Stimulated activated CD4-positive, alpha-beta T cell treated with anti-CD3 and anti-CD28 coated beads, Interleukin-1b, Interleukin-23, amount 100 ng/mL, for 4 hours (primary cell): ENCODE measurements at places on chromosomes 12 and 14.

- DNase-seq: no peak
Measured at GRCh38 chr12:26422839-26423398, 227.5 kb downstream of the SSPN start.

- no peak for DNase-seq
Measured at GRCh38 chr14:55458800-55459515, 18.5 kb upstream of the TBPL2 start.

GRCh38 chr12:1920971-1921370 lies 2.5 kb upstream of the CACNA2D4 start:
- DNase-seq: no peak

DNA sequence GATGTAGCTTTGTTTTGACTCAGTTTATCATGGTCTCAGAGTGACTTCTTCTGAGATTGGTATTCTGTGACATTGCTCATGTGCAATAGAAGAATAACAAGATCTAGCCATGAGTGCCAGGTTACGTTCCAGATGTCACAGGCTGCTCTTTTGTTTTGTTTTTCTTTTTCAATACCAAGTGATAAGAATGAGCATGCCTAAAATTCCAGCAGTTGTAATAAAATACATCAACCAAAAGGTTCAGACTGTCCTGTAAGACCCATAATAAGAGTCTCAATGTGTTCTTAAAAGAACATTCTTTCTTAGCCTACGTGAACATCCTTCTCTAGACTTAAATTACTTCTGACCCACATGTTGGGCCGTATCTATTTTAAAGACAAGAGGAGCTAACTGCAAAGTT lies 669.2 kb downstream of the DIO2 start:
- DNase-seq: no peak

DNA sequence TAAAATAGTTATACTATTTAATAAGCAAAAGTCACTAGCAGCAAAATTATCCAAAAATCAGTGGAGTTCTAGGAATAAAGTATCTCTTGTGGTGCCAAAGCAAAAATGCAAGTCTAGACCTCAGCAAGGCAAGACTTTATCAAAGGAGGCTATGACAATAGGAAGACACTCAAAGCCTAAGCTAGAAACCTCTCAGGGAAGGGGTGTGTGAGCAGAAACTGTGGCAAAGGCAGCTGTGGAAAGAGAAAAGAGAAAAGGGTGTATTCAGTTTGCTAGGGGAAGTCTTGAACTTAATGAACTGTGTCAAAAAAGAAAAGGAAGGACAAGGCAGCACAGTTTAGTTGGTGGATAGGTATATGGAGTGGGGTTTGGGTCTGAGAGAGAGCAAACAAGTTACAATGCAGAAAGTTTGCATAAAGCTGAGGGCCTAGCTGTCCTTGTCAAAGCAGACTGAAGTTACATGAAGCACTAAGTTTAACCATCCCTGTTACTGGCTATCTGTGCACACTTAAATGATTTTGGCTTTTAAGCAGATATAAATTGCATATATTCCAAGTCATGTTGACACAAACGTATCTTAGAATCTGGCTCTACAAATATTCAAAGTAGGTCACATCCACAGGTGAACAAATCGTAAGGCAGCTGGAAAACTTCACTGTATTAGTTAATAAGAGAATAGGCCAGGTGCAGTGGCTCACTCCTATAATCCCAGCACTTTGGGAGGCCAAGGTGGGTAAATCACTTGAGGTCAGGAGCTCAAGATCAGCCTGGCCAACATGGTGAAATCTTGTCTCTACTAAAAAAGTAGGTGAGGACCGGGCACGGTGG lies 31.0 kb upstream of the AMN1 start:
- no peak for DNase-seq

DNA sequence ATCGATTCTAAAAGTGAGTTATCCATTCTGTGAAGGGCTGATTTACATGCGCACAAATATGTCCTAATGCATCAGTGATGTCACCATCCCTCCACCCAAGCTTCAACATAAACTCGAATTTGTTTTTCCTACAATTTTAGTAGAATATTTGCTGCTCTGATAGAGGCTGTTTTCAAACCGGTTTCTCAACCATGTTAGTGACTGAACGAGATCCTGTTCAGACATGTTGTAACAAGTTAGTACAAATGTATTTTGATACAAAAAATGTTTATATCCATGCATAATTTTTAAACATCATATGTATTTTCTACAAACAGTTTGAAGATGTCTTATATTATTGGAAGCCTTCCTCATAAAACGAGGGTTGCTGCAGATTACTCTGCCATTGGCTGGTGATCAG lies 12.7 kb upstream of the PRB2 start:
- DNase-seq: no peak

- DNase-seq: no peak
Measured at GRCh38 chr12:105769486-105769885, 369.3 kb downstream of the NUAK1 start.

DNA sequence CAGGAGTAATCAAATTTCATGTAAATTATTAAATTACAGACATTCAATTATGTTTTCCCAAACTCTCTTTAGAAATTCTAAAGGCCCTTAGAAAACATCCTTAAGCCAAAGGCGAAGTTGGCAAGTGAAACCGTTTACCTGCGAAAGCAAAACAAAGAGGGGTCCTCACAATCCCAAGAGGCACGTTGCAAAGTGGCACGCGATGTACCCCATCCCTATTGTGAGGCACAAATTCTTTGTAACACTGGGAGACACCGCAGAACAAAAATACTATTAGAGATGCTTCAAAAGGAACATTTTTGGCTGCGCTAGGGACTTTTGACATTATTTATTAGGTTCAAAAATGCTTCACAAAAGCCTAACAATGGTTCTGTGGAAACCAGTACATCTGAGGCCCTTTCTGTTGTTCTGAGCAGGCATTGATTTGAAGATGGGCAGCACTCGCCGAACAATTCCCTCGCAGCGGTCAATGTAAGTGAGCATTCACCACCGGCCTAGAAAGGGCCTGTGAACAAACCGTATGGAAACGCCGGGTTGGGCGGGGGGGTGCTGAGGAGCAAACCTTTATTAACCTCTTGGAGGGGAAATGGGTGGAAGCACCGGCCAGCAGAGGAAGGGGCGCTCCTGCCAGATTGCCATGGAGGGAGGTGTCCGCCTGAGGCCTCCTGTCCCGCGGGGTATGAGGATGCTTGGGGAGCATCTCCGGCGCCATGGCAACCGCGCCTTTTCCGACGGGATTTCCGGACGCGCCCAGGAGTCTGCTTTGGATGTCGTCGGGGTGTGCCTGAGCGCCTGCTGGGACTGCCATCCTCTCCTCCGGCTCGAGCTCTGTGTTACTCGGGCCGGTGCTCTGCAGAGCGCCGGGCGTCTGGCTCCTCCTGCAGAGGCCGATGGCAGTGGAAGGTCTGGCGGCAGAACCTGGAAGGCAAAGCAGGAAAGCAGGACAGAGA lies 193.9 kb downstream of the C12orf42 start:
- DNase-seq: no peak

GRCh38 chr14:90611501-90611900 lies 204.7 kb downstream of the TTC7B start:
- DNase-seq: no peak

GRCh38 chr12:51333536-51333935 lies 9.6 kb upstream of the BIN2 start:
- DNase-seq: no peak

DNA sequence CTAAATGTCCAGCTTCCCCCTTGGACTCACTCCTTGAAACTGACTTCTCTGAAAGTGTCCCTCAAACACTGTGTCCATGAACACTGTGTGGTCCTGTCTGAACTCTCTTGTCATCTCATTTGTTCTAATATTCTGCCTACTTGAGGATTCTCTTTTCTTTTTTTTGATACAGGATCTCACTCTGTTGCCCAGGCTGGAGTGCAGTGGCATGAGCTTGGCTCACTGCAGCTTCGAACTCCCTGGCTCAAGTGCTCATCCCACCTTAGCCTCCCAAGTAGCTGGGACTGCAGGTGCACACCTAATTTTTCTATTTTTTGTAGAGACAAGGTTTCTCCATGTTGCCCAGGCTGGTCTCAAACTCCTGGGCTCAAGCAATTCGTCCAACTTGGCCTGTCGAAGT lies 4.9 kb upstream of the HEBP1 start:
- DNase-seq: no peak

DNA sequence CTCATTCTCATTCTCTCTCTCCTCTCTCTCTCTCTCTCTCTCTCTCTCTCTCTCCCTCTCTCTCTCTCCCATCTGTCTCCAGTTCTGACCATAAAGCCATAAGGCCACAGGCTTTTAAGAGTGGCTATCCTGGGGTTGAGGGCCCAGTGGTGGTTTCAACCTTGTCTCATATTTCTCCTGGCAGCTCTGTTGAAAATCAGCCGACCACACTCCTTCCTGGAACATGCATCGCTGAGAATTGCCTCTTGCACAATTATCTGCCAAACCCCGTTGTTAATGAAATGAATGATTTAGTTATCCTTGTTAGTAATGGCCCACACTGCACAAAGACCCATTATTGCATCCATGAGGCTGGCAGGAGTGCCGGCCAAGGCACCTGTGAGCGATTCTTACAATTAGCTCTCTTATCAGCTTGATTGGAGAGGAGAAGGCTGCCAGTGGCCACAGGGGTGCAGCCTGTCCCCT lies 30.4 kb upstream of the KCNA5 start:
- no peak for DNase-seq

DNA sequence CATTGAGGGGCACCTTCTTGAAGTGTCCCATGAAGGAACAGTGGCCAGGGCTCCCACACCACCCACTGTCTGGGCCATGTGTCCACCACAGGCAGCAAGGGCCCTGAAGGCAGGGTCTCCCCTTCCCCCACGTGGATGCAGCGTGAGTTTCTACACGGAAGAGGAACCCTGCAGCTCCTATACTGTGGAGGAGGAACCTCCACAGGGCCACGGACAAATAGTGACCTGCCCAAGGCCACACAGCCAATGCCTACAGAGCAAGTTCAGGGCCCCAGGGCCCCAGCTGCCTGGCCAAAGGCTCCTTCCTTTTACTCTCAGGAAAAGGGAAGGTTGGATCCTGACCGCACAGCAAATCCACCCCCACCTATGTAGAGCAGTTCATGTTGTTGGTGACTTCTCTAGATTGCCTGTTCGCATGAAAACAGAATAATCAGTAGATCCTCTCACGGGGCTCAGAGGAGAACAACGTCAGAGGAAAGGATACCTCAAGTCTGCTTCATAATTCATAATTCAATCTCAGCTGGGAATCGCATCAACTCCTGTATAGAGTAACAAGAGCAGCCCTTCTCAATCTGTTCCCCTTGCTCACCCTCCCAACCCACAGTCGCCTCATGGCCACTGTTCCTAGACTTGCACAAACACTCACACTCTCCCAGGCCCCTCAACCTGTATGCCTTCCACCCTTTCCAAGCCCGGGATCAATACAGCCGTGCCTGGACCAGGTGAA lies 11.1 kb upstream of the KRT73 start:
- DNase-seq: no peak

- no peak for DNase-seq
Measured at GRCh38 chr12:94641283-94641682, 9.1 kb downstream of the TMCC3 start.
